HAP-1 (cell line): ENCODE measurements at places on chromosomes 3 and 15.
A peak's percentile ranks its signal among the peaks of the same experiment; 100 is the strongest.

DNA sequence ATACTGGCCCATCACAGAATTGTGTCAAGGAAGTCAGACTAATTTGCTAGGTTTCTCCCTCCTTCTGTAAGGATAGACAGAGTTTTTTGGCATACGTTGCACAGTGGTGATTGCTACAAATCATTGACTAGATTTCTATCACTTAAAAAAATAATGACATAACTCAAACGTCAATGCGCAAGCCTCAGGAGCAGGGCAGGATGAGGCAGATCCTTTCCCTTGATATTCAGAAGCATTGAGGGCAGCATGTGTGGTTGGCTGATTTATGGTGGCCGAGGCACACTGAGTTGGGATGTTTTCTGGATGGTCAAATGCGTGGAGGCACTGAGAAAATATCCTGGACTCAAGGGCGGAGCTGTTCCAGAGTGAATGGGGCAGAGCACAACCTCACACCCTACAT, 14.4 kb downstream of the THSD4 start:
- DNase-seq, result no peak

DNA sequence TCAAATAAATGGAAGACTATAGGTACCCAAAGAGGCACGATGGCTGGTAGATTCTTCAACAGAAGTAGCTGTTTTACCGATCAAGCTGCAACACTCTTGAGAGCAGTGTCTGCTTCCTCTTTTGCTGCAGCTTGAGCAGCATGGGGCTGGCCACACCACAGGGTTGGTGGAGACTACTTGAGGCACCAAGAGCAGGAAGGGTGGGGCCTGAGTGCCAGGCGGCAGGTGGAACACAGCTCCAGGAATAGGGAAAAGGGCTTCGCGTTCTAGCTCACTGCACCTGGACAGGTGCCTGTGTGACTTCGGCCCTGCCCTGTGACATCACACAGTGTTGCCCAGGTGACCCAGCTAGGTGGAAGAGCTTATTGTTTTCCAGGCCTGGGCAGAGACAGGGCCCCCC, at the start of gene CCDC33:
TSS of gene CCDC33 (plus strand) at position 365 of the 400 bp plus-strand sequence. CDS start 394 bp downstream, outside the sequence.
- no peak for DNase-seq

DNA sequence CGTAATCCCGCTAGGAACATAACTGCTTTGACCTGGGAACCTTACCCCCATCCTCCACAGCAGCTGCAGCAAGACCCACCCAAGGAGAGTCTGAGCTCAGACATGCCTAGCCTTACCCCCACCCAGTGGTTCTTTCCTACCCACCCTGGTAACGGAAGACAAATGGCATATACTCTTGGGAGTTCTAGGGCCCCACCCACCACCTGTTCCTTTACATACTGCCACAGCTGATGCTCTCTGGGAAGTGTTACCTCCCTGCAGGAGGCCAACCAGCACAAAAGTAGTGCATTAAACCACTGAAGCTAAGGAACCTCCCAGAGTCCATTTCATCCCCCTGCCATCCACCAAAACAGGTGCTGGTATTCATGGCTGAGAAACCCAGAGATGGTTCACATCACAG, 50.6 kb upstream of the AZI2 start:
- no peak for DNase-seq

GRCh38 chr3:94234177-94234788, 171.4 kb downstream of the NSUN3 start:
- peak; percentile 20 for DNase-seq

DNA sequence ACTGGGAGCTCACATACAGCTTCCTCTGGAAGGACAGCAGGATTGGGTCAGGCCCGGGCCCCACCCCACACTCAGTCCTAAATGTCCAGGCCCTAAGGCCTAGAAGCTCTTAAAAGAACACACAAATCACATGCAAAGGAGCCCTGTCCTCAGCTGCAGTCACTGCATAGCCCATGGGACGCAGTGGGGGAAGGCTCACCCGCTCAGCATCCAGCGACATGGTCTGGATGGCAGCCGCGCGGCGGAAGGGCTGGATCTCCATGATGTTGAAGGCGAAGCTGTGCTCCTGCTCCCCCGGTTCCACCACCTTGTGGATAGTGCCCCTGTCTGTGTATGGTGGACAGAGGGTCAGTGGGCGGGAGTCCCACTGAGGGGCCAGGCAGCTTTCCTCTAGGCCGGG, 22.1 kb downstream of the SEMA7A start:
- no peak for DNase-seq

DNA sequence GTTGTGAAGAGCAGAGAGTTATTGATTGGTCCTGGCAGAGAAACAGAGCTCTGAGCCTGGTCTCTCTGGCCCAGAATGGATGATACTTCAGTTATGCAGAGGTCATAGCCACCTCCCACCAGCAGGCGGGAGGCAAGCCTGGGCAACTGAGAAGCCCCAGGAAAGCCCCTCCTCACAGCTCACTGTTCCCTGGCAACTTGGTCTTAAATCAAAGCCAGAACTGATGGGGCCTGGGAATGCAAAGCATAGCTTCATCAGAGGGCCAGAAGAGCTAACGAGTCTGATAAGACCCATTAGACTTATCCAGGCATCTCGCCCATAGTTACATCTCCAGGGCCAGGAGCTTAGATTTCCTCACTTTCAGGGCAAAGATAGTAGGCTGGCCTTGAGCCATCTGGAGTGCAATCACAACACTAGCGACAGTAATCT, 5.5 kb upstream of the COLQ start:
- no peak for DNase-seq

- no peak for DNase-seq
Measured at GRCh38 chr15:89231832-89232231, 10.5 kb upstream of the RLBP1 start.

- no peak for DNase-seq
Measured at GRCh38 chr3:64138046-64138445, 87.2 kb downstream of the PRICKLE2 start.

DNA sequence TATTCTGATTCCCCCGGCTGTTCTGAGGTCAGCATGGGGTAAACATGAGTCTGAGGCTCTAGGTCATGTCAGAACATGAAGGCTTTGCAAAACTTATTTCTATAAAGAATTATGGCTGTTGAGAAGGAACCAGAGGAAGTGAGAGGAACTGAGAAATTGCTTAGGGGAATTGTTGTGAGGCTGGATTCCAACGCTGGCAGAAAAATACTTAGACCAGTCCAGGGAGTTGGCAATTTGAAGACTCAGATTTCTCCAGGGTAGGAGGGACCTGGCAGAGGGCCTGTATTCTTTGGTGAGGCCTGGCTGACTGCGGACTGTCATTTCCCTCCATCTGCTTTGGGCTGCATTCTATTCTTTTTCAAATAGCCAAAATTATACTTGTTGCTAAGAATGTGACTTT, 155.5 kb downstream of the PLD1 start:
- no peak for DNase-seq

DNA sequence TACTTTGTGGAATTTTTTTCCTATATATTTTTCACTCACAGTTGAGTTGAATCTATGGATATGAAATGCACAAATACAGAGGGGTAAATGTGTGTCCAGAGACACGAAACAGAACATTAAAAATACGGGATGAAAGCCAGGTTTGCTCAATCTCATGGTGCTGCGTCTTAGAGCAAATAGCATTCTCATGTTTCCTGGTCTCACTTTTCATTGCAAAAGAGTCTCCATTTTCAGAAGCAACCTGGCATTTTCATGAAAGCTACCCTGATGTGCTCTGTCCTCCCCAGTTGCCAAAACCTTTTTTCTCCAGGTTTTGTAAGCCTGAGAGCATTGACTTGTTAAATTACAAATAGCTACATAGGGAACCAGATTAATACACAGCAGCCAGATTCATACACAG, 49.5 kb upstream of the MBNL1 start:
- no peak for DNase-seq

DNA sequence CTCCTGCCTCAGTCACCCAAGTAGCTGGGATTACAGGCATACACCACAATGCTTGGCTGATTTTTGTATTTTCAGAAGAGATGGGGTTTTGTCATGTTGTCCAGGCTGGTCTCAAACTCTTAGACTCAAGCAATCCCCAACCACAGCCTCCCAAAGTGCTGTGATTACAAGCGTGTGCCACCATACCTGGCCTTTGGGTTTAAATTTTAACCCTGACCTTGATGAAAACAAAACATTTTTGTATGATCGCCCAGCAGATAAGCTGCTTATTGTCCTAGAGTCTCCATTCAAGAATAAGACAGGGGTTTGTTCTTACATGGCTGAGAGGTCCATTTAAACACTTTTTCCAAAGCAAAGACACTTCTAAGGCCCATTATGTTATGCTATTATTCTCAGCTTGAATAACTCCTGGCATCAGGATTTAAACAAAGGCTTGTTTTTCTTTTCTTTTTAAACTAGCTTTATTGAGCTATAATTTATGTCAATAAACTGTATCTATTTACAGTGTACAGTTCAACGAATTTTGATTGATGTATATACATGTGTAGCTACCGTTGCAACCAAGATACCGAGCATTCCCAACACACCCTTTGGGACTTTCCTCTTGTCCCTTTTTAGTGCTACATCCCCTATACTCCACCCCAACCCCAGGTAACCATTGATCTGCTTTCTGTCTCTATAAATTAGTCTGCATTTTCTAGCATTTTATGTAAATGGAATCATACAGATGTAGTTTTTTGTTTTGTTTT, 1.4 kb upstream of the MUC13 start:
- peak; percentile 92 for DNase-seq

GRCh38 chr3:102926618-102927017, 491.8 kb downstream of the ZPLD1 start:
- DNase-seq, result no peak

- no peak for DNase-seq
Measured at GRCh38 chr15:94453227-94453988, 222.0 kb downstream of the MCTP2 start.

GRCh38 chr15:64599716-64600115, 139.3 kb downstream of the ZNF609 start:
- no peak for DNase-seq
